SW 1271 (cell line): ENCODE measurements at places on chromosomes 5 and 9.

- DNase-seq, result no peak
These were observed 156.0 kb downstream of the COL23A1 start for GRCh38 chr5:178434016-178434761.

DNA sequence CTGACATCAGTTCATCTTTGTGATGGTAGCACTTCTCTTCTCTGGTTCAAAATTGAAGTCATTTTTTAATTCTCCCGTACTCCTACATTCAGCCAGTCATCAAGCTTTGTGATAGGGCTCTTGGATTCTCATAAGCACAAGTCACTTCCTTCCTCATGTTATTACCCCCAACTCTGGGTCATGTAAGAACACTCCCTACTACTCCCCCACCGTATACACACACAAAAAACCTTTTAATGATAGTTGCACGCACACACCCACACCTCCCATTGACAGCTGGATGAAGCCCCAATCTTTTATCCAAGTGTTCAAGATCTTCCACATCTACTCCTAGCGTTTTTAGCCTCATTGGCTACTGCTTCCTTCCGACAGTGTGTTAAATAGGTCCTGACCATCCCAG is 16.8 kb downstream of the KDM3B start:
- DNase-seq, result no peak

GRCh38 chr9:103942651-103943050 is 151.5 kb upstream of the SMC2 start:
- no peak for DNase-seq

DNA sequence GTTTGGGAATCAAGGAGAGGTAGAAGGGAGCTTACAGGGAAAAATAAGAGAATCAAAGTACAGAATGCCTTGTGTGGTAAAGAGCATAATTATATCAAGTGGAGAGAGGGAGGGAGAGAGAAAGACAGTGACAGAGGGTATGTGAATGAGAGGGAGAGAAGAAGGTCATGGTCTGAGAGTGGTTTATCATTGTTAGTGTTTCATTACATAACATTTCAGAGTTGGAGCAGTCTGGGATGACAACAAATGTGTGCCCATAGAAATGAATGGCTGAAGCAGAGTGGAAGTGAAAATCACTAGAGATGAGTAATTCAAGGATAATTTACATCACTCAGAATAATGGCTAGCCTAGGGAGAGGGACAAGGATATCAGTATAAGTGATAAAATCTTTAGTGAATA is 799.2 kb downstream of the TLE1 start:
- DNase-seq, result no peak

DNA sequence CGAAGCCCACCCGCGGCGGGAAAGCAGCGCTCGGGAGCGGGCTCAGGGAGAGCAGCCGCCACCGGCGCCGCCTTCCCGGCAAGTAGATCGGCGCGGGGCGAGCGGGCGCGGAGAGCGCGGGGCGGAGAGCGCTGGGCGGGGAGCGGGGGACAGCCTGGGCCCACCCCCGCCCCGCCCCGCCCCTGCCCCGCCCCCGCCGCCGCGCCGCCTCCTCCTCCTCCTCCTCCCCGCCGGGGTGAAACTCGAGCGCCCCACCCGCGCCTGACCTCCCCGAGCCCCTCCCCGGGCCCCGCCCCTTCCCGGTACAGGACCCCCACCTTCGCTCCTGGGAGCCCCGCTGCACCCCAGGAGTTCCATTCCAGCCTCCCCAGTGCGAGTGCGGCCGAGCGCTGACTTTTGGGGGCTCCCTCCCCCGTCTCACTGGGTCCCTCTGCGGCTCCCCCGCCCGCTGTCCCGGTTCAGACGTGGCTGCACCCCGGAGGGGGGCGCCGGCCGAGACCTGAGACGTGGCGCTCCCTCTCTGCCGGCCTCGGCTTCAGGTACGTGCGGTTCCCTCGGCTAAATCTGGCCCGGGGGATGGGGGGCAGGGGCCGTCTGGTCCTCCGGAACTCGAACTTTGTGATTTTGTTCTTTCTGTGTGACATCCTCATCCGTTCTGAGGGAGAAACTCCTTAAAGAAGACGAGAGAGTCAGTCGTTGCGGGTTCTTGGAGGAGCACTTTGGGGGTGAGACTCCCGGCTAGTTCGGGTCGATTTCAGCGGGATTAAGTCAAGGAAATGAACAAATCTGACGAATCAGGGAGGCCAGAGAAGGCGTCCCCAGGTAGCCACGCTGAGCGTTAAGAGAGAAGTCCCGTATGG is at the start of gene SEMA5A:
Gene SEMA5A, minus strand, starts transcription at position 84 of the 860 bp plus-strand sequence. CDS start 166,129 bp downstream, outside the sequence.
- DNase-seq, result peak; percentile 73

- no peak for DNase-seq
These were observed 52.7 kb upstream of the GDNF start for GRCh38 chr5:37892586-37892985.

- DNase-seq, result no peak
These were observed 167.5 kb downstream of the DAB2IP start for GRCh38 chr9:121818841-121819427.

- no peak for DNase-seq
These were observed 94.5 kb downstream of the PDE4D start for GRCh38 chr5:59798862-59799667.

DNA sequence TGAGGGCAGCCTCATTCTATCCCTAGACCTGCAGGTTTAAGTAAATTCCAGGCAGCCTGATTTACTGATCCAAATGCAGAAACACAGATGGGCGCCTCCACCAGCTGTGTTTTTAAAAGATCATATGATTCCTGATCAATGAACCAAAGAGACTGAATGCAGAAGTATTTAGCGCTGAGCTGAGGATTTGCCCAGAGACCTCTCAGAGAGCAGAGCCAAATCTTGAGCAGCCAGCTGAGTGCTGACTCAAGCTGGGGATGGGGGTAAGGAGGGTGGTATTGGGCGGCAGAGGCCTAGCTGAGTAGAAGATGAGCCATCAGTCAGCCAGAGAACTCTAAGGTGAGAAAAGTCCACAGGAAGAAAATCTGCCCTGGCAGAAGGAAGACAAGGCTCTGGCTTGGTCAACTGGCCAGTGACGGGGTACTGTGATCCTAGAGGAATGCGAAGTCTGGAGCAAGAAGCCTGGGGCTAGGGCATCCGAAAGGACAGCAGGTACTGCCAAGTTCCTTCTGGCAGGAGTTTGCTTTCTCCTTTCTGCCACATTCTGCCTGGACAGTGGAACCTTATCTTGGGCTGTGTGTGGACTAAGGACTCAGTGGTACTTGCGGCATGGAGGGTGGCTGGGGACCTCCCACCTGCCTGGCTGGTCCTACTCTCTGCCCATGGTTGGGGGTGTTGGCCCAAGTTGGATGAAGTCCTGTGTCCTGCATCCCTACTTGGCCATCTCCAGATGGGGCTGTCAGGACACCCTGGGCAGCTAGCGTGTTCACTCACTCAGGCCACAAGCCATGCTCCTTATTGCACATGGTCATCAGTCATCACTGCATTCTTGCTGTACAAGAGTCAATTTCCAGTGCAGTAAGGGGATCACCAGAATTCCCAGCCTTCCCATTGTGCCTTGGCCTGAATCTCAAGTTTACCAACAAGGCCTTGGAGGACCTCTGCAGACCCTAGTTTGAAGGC is 34.5 kb upstream of the CDKN2AIPNL start:
- no peak for DNase-seq

DNA sequence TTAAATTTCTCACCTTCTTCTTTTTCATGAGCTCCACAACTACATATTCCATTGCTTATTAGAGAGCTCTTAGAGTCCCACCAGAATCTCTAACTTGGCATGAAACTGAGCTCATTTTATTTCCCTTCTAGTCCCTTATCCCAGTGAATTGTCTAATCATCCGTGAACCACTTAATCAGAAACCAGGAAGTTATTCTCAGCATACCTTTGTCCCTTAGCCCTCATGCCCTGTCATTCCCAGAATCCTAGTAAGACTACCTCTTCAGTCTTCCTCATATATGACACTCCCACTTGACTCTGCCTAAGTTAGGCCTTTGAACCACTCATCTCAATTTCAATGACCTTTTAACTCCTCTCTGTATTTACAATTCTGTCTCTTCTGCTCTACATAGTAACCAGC is 93.0 kb upstream of the PAPPA start:
- no peak for DNase-seq

GRCh38 chr5:978054-978453 is 30.5 kb upstream of the NKD2 start:
- DNase-seq, result no peak

DNA sequence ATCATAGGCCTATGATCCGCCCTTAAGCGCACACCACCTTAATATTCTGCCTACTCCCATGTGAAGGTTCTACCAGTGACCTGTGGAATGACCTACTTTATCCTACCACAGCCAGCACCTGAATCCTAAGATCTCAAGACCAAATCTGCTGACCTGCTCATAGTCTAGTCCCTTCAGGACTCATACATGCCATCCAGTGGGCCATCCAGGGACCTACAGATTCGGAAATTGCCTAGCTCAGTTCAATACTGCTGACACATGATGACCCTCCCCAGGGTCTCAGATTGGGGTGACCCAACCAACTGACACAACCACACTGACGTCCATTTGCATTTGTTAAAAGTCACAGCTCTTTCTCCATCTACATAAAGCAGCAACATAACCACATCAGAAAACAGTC is 443.8 kb upstream of the ST8SIA4 start:
- no peak for DNase-seq

DNA sequence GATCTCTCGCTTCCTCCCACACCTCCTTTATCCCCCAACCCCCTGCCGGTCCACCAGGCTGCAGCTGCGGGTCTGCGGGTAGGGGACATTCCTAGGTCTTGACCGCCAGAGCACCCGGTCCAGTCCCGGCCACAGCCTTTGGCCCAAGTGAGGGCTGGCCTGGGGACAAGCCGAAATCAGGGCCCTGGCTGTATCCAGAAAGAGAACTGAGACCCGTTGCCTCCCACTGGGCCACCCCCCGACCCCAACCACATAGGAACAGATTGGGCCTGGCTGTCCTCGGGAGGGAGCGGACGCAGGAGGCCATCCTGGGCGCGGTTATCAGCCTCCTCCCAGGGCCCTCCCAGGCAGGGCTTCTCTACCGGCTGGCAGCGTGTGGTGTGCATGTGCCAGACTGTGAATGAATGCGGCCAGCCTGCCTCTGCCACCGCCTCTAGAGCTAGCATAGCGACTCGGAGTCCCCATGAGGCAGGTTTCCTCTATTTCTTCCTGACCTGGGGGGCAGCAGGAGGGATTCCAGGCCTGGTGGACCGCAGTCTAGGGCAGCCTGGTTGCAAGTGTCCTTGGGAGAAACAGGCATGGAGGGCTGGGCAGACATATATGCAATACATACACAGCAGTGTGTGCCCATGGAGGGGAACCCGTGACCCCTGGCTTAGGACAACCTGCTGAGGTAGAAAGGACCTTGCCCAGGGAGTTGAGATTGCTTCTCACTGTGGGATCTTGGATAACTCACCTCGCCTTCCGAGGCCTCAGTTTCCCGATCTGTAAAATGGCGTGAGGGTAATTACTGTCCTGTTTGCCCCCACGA is 1.2 kb downstream of the N4BP3 start:
- no peak for DNase-seq

- DNase-seq, result no peak
These were observed 36.5 kb downstream of the LAMC3 start for GRCh38 chr9:131045300-131046092.

DNA sequence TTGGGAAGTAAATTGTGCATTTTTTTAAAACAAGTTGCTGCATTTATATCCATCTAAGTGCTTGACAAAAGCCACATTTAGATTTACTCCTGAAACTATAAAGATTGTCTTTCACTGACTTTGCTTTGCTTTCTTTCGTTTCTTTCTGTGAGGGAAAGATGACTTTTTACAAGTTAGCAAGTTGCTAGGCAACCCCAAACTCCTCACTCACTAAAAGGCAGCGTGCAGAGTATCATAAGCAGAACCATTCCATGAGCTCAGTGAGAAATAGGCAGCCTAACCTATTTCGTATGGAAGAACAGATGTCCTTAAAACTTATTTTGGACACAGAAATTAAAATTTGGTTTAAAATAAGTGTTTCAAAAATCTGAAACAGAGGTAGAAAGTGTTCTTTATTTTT is 29.0 kb downstream of the KLF9 start:
- no peak for DNase-seq

GRCh38 chr5:39107350-39107749 is 33.2 kb upstream of the RICTOR start:
- DNase-seq, result no peak

DNA sequence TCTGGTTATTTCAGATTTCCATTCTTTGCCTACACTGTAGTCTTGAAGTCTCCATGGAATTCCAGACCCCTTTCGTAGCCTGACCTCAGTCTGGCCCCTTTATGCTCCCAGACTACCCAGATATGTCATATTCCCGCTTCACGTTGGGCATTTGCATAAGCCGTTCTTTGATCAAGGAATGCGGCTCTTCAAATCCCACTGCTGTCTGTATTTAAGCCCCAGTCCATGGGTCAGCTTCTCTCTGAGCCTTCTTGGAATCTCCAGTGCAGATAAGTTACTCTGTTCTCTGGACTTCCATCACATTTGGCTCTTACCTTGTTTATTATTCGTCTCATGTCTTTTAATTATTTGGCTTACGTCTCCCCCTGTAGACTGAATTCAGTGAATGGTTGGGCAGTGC is 97.4 kb downstream of the PARP8 start:
- DNase-seq, result no peak

DNA sequence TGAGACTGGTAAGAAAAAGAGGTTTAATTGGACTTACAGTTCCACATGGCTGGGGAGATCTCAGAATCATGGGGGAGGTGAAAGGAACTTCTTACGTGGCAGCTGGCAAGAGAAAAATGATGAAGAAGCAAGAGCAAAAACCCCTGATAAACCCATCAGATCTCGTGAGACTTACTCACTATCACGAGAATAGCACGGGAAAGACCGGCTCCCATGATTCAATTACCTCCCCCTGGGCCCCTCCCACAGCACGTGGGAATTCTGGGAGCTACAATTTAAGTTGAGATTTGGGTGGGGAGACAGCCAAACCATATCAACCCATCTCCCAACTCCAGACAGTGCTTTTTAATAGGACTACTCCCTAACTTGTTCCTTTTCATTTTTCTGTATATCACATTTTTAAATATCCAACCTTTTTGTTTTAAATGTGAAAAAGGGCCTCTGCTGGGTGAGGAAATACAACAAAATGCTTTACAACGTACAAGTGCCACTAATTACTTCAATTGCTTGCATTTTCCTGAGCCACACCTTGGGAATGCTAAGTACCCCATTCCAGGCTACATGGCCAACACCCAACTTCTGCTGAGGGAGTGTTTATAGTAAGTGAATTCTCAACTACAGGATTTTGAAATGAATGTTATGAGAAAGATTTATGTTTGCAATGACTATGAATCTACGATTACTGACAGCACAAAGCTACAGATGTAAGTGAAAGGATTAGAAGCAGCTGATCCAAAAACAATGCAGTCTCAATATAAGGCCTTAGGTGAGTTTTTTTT is 294.1 kb upstream of the CD180 start:
- no peak for DNase-seq

GRCh38 chr9:19512103-19512832 is 103.5 kb downstream of the ACER2 start:
- no peak for DNase-seq

DNA sequence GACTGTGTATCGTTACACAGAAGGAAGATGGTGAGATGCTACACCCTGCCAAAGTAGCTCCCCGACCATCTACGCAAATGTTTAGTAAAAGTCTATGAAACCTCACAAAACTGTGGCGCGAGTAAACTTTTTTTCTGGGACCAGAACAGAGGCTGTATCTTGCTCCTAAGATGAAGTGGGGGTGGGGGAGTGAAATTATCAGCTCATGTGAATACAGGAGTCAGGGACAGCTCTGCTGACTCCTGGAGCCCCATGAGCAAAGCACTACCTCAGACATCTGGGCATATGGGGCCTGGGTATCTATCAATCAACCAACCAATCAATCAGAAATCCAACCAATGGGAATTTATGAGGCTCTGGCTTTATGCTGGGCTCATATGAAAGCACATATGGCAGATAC is 138.6 kb upstream of the RANBP3L start:
- DNase-seq, result no peak

- DNase-seq, result no peak
These were observed 6.3 kb downstream of the DAPK1 start for GRCh38 chr9:87503927-87504326.
